Caki2 (cell line): ENCODE measurements at places on chromosomes 3 and 15.
A peak's percentile ranks its signal among the peaks of the same experiment; 100 is the strongest.

GRCh38 chr15:68417897-68418296 is 14.1 kb downstream of the ITGA11 start:
- no peak for DNase-seq

DNA sequence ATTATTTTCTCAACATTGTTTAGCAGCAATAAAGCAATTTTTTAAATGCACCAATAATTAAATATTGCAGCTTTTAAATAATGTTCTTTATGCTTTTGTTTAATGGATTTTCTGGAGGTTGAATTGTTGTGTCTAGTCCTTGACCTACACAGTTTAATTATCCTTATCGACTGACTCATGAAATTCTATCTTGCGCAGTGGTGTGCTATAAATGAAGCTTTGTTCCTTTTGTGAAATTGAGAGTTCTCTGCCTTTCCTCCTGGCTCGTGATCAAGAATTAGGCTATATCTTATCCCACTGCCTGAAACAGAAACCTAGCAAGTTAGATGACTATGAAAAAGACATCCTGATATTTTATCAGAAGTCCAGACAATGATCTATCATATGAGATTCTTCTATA is 37.0 kb upstream of the PIK3R4 start:
- DNase-seq: no peak

DNA sequence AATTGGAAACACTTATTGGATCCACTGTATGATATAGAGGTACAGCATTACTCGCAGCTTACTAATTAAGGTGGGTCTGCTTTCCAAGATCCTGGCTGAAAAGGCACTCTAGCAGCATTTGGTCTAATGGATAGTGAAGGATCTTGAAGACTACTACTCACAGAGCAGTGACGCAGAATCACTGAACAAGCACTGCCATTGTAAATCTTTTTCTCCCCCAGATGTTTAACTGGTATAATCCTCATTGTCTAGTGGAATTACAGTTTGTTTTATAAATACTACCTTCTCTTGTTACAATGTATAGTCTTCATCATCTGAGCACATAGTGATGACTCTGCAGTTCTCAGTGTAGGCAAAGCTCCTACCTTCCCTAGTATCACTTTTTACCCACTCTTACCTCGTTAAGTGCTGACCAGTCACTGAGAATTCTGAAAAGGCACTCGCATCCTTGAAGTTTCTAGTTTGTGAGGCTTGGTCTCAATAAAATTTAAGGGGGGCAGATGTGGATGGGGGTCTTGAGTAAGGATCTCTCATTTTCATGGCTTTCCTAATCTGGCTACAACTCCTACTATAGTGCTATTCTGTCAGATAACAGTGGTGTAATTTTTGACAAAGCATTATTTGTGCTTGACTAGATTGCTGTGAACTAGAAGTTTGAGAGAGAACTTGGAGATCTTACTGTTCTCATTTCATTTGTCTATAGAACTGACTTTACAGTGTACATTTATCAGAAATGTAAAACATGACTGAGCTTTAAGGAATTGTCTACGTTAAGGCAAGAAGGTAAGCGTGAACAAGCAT is 23.2 kb downstream of the MAPK6 start:
- no peak for DNase-seq

DNA sequence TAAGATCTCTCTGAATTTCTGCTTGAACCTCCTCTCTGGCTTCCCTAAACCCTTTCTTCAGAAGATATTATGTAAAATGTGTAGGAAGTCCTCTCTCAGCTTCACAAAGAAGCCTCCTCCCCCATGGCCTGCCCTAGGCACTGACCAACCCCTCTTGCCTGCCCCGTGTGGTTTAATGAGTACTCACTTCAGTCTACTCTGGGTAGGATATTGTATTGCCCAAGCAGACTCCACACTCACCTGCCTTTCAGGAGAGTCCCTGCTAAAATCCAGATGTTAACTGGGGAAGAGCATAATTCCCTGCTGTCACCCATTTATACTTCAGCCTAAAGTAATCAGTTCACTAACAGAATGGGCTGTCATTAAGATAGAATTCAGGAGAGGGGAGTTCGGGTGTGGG is 2.6 kb upstream of the AGBL1 start:
- DNase-seq: no peak

- DNase-seq: no peak
These were observed 80.1 kb upstream of the HERC1 start for GRCh38 chr15:63913786-63914315.

GRCh38 chr3:170480111-170480510 is 61.4 kb downstream of the CLDN11 start:
- DNase-seq: no peak

DNA sequence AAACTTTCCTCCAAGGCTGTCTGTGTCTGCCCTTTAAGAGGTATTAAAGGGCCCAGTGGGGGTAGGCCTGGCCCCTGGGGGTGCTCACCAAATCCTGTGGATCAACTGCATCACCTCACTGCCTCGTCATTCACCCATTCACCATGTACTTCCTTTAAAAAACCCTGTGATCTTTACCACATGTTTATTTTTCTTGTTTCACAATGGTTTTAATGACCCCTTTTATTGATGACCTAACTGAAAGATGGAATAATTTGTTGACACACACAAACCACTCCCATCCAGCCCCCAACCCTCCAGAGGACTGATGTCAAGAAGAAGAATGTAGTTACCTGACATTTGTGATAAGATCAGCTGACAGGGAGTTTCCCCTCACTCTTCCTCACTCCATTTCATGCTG is 40.8 kb downstream of the KCNAB1 start:
- peak; percentile 30 for DNase-seq

GRCh38 chr3:194318511-194319161 is 32.5 kb downstream of the CPN2 start:
- no peak for DNase-seq

- DNase-seq: no peak
These were observed 117.8 kb upstream of the LIPC start for GRCh38 chr15:58313810-58314592.

DNA sequence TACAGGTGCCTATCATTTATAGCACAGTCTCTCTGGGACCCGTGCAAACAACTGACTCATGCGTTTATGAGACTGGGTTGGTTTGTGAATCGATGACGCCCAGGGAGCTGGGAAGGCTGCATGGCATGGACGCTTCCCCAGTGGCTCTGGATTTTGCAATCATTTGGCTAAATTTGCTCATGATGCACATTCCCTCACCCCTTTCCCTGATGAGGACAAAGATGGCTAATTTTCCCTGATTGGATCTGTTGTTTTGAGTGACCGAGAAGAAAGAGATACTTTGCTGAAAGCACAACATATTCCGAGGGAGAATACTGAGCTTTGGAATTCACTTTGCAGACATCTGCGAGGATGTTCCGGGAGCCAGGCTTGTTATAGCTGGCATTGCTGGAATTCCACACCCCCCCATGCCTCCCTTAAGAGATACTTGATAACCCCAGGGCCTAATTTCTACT is 51.1 kb downstream of the CGNL1 start:
- DNase-seq: no peak

DNA sequence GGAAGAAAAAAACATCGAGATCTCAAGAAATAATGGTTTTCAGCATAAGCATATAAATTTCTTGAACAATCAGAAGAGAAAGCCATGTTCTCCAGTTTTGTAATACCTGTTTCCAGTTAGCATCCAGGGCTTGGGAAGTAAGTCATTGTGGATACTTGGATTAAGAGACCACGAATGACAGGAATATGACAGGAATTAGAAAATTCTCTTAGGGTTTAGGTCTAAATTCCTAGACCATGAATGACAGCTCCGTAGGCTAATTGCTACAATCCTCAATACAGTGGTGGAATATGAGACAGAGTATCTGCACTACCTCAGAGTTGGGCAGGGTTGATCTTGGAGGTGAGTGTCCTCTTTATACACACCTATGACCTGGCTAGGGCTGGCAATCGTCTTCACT is 517.5 kb downstream of the NTRK3 start:
- DNase-seq: no peak

DNA sequence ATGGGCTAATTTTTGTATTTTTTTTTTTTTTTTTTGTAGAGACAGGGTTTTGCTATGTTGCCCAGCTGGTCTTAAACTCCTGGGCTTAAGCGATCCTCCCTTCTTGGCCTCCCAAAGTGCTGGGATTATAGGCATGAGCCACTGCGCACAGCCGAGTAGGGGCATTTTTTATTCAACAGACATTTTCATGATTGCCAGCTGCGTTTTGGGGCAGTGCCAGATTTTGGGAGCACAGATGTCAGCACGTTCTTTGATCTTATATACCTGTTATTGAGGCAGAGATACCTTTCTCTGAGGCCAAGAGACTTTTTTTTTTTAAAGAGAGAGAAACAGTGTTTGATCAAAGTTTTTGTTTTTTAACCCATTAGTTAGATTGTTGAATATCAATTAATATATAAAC is 16.8 kb downstream of the NEO1 start:
- DNase-seq: no peak

DNA sequence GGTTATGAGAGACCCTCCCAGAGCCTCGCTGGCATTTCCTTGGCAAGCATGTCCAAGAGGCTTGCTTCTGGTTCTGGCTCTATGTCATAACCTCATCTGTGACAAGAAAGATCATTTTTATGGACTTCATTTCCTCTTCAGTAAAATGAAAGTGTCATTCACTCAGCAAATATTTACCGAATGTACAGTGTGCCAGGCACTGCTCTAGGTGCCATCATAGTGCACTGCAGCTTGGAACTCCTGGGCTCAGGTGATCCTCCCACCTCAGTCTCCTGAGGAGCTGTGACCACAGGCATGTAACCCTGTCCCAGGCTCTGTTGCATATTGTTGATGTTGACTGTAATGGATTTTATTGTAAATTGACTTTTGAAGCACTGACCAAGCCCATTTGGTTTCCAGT is 18.7 kb upstream of the ITPKA start:
- DNase-seq: no peak

DNA sequence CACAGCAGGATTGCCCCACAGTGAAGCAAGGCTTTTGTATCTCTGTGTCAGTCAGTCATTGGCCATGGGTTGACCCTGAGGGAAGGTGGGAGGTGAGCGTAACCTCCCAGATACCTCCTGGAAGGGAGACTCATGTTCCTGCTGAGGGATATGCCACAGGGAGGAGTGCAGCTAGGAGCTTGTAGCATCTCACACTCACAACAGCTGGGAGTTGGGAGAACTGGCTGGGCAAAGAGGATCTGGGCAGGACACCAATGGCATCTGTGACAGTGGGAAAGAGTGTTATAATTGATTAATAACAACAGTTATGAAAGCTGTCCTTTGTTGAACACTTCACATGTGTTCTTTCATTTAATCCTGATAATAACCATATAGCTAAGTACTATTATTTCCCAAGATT is 171.0 kb downstream of the TLE3 start:
- no peak for DNase-seq

- no peak for DNase-seq
These were observed 47.4 kb downstream of the FRMD5 start for GRCh38 chr15:44147636-44148035.

DNA sequence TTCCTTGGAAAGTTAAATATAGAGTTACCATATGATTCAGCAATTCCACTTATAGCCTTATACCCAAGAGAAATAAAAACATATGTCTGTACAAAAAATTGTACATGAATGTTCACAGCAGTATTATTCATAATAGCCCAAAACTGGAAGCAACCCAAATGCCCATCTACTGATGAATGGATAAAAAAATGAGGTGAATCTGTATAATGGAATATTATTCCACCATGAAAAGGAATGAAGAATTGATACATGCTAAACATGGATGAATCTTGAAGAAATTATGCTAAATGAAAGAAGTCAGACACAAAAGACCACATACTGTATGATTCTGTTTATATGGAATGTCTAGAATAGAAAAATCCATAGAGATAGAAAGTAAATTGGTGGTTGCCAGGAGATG is 61.4 kb downstream of the TTC23 start:
- no peak for DNase-seq

GRCh38 chr3:59040902-59041301 is 8.9 kb downstream of the CFAP20DC start:
- DNase-seq: no peak

GRCh38 chr3:139617672-139618268 is 60.0 kb downstream of the NMNAT3 start:
- no peak for DNase-seq

DNA sequence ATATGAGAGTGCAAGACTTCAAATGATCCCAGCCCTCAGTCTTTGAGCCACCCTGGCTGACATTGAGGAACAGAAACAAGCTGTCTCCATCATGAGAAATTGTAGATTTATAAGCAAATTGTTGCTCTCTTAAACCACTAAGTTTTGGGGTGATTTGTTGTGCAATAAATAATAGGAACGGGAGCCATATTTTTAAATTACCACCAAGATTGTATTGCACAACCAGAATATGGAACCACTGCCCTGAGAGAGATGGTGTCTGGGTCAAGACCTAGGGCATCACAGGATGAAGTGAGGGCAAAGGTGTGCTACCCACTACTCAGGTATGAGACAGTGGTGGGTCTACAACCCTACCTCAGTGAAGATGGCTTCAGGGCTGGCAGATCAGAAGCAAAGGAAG is 2.3 kb upstream of the CFAP92 start:
- no peak for DNase-seq

DNA sequence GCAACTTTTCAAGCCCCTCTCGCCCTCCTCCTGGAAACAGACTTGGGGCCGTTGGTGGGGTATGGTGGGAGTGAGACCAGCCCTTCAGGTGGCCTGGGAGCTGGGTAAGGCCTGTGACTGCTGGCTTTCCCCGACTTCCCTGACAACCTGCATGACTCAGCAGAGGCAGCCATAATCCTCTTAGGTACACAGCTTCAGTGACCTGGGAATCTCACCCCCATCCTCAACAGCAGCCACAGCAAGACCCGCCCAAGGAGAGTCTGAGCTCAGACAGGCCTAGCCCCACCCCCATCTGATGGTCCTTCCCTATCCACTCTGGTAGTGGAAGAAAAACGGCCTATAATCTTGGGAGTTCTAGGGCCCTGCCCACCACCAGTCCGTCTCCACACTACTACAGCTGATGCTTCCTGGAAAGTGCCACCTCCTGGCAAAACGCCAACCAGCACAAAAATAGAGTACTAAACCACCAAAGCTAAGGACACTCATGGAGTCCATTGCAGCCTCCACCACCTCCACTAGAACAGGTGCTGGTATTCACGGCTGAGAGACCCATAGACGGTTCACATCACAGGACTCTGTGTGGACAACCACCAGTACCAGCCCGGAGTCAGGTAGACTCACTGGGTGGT is 13.1 kb upstream of the SLC27A2 start:
- DNase-seq: no peak

GRCh38 chr3:129413687-129414506 is 14.5 kb downstream of the EFCAB12 start:
- peak; percentile 76 for DNase-seq

DNA sequence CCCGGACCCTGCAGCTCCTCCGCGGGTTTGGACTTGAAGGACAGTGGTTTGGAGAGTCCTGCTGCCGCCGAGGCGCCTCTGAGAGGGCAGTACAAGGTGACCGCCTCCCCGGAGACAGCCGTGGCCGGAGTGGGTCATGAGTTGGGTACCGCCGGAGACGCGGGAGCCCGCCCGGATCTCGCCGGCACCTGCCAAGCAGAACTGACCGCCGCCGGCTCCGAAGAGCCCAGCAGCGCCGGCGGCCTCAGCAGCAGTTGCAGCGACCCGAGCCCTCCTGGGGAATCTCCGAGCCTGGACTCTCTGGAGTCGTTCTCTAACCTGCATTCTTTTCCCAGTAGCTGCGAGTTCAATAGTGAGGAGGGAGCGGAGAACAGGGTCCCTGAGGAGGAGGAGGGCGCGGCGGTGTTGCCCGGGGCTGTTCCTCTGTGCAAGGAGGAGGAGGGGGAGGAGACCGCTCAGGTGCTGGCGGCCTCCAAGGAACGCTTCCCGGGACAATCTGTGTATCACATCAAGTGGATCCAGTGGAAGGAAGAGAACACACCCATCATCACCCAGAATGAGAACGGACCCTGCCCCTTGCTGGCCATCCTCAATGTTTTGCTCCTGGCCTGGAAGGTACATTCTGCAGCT is 634 bp downstream of the MINDY2 start:
- peak; percentile 50 for DNase-seq

GRCh38 chr3:107394502-107394901 is 17.3 kb downstream of the CCDC54 start:
- DNase-seq: no peak
